ENCODE measurements at places on chromosomes 13 and 19.

GRCh38 chr13:75762955-75763354 lies 126.8 kb downstream of the LMO7 start:
- no peak for DNase-seq

DNA sequence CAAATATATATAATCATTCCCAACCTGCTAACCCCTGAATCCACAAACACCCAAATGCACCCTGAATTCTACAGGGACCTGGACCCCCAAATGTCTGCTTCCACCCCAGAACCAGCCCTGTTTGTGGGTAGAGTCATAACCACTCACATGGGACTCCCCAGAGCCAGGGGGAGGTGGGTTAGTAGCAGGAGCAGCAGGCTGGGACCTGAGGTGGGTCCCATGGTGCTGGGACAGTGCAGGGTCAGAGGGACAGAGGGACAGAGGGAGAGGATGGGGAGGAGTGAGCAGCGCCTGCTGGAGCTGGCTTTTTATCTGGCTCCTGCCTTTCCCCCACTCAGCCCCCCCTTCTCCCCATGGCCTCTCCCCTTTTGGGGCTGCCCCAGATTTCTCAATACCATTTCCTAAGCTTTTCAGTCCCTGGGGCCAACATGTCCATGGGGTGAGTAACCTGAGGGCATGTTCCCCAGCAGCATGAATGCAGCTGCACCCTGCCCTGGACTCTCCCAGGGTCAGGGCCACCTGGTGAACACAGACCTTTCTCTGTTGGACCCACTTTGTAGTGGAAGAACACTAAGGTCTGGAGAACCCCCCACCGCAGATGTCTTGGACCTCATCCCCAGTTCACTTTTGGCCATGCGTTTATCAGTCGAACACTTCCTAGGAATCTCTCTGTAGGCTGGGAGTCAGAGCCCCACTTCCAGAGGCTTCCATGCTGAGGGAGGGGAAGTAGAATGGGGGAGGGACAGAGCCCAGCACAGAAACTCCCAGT lies at the start of gene C3:
C3 (minus strand) TSS at position 282 of the 769 bp plus-strand sequence; CDS start at position 221, 61 bp downstream.
- peak; percentile 25 for DNase-seq

DNA sequence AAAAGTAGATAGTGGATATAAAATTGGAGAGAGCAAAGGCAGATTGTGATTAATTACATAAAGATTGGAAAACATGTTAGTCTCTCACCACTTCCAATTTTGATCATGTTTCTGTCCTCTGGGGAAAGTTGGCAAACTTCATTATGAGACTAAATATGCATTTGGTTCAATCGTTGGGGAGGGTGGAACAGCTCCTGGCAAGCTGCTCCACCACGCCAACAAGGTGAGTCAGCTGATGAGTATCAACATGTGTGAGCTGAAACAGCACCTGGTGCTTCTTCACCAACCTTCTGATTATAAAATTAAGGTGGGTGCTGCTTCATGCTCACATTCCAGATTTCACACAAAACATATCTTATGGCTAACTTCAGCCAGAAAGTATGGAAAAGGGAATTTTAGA lies 1784.6 kb downstream of the SLITRK5 start:
- DNase-seq: no peak

GRCh38 chr13:109698779-109699178 lies 87.6 kb downstream of the IRS2 start:
- DNase-seq: no peak

GRCh38 chr13:98443329-98443728 lies 133.6 kb downstream of the STK24 start:
- DNase-seq: peak; percentile 5

- DNase-seq: no peak
These were observed 75.9 kb upstream of the DOCK9 start for GRCh38 chr13:99053636-99054233.

DNA sequence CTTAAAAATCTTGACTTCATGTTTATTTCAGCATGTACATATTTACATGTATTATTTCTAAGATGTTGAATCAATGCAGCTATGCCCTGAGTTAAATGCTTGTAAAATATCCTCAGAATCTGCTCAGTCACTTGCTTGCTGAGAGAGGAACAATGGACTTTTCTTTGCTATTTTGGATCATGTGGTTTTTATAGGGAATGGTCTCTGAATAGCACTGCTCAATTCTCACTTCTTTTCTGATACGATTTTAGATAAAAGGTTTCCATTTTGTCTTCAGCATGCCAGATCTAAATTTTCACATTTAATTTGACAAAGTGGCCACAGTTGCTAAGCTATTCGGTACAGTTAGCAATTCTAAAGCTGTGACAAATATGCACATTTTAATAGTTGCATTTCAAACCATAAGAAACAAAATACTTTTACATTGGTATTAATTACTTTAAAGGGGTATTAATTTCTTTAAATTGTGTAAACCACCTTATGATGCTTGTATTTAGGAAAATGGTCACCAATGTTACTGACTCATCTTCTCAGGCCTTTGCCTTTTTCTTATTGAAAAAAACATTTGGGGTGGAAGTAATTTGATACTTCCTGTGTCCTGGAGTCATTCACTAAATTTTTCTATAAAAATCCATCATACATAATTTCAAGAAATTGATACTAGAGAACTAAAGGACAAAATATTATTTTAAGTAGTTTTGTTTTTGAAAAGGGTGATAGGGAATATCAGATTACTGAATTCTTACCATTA lies 113.5 kb downstream of the MYO16 start:
- no peak for DNase-seq

DNA sequence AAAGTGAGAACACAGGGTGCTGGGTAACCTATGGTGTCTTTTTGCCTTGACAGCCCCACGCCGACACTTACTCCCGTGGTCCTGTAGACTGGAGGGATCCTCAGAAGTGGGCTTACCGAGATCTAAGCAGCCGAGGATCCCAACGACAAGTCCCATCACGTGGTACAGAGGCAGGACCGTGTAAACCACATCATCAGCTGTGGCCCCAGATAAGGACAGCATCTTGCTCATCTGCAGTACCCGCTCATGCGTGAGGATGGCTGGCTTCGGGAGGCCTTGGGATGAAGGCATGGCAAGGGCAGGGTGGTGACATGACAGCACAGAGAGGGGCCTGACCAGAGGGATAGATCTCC lies 2.1 kb downstream of the SLC27A5 start:
- no peak for DNase-seq

DNA sequence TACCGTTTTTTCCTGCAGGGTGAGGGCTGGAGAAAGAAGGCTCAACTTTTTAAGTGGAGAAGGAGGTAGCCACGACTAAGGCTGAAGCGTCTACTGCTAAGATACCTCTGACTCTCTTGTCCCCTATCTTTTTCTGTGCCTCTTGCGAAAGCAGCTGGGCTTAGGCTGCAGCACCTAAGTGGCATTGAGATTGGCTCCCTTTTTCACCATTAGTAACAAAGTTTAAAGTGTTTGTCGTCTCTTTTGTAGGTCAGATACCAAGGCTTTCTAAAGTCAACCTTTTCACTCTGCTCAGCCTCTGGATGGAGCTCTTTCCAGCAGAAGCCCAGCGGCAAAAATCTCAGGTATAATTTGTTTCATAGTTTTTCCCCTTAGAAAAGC lies 887 bp downstream of the CDADC1 start:
- no peak for DNase-seq

DNA sequence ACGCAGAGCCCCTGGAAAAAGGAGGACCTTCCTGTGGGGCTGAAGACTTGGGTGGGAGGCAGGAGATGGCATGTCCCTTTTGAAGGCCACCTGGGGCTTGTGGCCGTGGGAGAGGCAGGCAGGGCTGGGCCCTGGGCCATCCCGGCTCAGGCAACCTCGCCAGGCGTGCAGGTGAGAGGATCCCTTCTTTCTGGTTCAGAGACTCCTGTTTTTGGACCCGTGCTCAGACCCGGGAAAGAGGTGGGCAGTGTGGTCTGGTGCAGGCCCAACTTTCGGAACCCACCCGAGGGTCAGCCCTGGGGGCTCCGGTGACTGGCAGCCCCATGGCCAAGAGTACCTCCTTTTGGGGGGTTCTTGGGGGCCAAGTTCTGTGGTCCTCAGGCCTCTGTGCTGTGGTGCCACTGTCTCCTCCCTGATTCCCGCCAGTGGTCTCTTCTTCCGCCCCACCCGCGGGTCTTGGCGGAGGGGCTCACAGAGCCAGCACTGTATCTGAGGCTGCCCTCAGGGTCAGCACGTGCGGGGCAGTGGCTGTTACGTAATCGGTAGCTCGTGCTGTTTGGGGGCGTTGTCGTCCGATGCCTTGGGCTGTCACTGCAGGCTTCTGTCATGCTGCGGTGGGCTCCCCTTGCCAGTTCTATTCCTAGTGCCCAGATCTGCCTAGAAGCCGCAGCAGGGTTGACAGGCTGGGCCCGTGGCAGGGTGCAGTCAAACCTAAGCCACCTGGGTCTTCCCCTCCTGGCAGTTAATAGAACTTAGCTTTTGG lies 42.7 kb downstream of the KDM4B start:
- no peak for DNase-seq

DNA sequence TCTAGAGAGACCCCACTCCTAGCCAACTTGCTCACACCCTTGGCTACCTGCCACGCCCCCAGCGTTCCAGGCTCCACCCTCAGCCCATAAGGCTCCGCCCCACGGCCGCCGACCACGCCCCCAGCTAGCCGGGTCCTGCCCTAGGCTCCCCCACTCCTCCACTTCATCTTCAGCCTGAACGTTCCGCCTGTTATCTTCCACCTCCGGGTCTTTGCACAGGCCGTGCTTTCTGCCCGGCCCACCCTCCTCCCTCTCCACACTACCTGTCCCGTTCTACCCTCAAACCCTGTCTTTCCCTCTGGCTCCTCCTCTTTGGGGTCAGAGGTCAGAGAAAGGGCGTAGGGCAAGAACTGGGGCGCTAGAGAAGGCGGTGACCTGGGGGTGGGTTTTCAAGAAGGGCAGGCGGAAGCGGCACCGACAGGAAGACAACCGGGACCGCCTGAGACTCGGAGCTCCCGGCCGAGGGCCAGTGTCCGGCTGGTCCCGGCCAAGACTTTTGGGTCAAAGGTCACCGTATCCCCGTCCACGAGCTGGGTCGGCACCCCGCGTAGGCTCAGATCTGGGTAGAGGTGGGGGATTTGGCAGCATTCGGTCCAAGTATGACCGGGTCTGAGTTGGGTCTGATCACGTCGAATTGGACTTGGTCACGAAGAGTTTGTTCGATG lies 2.2 kb downstream of the PDE4C start:
- no peak for DNase-seq

GRCh38 chr13:102286326-102286725 lies 115.5 kb downstream of the FGF14 start:
- DNase-seq: no peak

- no peak for DNase-seq
These were observed 733.9 kb upstream of the KLHL1 start for GRCh38 chr13:70842062-70842644.

DNA sequence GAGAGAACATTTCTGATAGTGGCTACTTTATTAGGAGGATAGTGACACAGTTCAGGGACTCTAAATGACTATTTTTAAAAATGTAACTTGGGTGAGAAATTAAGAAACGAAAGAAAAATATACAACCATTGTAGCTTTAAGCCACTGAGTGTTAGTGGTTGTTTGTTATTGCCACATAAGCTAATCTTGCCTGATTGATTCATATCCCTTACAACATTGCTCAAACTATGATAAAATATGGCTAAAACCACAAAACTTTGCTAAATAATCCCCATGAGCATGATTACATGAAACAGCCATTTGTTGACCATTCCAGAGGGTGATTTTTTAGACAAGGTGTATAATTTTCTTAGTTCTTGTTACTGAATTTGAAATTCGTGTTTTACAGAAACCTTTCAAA lies 343.4 kb downstream of the SLITRK5 start:
- DNase-seq: no peak

DNA sequence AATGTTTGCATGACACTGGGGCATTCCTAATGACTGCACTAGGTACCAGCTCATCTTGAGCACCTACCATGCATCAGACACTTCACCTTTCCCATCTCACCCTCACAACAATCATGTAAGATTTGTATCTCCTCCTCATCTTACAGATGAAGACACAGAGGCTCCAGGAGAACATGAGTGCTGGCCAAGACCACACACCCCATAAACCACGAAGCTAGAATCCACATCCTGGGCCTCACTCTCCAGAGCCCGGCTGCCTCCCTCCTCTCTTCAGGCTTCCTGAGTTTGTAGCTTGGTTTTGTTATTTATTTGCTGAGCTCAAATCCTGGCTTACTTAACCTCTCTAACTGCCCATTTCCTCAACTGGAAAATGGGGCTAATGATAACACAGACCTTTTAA lies 25.9 kb downstream of the FAM216B start:
- no peak for DNase-seq

DNA sequence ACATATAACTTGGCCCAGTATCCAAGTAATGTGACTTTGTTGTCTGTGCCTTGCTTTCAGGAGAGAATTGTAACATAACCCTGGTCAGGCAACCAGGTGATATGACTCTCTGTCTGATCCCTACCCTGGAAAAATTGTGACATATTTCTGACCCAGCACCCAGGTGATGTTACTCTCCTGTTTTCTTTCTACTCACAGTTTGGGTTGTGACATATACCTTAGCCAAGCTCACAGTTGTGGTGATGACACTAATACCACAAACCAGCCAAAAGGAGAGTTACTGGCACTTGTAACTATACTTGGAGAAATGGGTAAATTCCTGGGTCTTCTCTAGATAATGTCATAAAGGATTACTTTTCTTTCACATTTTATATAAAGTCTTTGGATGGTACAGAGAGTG lies 14.3 kb upstream of the ZNF254 start:
- no peak for DNase-seq

DNA sequence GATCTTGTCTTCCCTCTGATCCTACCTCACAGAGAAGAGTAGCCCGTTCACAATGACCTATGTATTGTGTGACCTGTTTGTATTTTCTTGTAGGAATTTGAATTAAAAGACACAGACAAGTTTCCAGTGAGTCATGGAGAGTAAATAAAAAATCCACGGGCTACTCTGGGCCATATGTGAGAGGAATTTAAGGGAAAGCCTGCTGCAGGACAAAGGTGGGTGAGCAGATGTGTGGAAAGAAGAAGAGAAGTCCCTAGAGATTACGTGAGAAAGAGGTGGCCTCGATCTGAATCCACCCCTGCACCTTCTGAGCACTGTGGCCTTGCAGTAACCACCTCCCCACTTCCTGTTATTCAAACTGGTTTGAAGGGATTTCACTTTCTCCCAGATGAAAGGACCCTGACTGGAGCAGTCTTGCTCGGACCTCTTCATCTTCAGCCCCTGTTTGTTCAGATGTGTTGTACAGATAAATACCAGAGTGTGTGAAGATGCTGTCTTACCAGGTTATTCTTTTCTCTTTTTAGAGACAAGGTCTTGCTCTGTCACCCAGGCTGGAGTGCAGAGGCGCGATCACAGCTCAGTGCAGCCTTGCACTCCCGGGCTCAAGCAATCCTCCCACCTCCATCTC lies 205.4 kb downstream of the PDS5B start:
- DNase-seq: no peak

GRCh38 chr13:19993024-19993423 lies 34.5 kb downstream of the ZMYM2 start:
- DNase-seq: no peak

All from T1000 (cell line).